GM19239 (cell line): ENCODE measurements at places on chromosomes 16 and 17.

- DNase-seq = no peak
These were observed 16.7 kb downstream of the MMP28 start for GRCh38 chr17:35778641-35779196.

GRCh38 chr17:77332034-77332971, 191.5 kb downstream of the SEC14L1 start:
- no peak for DNase-seq

DNA sequence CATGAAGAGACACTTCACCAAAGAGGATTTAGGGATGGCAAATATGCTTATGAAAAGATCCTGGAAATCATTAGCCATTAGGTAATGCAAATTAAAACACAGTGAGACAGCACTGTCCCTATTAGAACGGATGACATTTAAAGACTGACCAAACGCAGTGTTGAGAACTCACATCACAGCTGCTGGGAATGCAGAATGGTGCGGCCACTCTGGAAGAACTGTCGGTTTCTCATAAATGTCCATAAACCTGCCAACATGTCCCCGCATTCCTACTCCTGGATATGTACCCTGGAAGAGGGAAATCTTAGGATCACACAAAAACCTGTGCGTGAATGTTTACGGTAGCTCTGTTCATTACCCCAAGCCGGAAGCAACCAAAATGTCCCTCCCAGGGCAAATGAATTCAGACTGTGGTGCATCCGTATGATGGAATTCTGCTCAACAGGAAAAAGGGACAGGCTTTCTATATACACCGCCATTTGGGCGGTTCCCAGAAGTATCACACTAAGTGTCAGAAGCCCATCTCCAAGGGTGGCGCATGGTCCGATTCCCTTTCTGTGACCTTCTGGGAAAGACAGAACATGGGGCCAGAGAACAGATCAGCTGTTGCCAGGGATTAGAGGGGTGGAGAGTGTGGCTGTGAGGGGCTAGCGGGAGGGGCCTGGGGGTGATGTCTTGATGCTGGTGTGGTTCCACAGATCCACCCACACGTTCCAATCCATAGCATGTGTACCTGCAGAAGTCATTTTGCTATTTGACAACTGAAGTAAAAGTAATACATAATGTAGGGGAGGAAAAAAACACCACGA, 197.2 kb upstream of the CHMP6 start:
- DNase-seq = no peak

DNA sequence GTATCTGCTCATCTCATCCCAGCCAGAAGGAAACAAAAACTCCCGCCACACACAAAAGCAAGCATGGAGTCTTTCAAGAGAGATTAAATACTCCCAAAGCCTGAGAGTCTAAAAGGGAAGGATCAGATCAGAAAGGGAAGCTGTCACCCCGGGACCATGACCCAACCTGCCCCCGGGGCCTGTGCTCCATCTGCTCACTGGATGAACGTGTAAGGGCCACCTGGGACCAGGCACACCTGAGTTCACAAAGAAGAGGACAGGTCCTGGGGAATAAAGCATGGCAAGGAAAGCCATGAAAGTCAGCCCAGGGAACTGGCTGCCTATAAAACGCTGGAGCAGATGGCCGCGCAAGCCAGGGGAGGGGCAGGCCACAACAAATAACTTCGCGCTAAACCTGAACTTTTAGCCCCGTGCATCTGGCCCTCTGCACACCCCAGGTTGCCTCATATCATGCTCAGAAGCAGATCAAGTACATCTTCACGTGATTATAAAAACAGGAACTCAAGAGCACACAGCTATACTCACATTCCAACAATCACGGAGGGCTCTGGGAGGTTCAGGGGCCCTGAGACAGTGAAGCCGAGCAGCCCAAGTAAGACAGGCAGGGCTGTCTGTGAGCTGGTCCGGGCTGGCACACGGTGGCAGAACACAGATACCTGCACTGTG, 3.4 kb downstream of the TMEM11 start:
- DNase-seq = no peak

GRCh38 chr16:10883004-10883403, 6.0 kb downstream of the CIITA start:
- no peak for DNase-seq

GRCh38 chr16:89060207-89060794, 33.4 kb upstream of the ACSF3 start:
- peak; percentile 62 for DNase-seq

GRCh38 chr16:1979271-1980029, 1.8 kb downstream of the NOXO1 start:
- DNase-seq = no peak

DNA sequence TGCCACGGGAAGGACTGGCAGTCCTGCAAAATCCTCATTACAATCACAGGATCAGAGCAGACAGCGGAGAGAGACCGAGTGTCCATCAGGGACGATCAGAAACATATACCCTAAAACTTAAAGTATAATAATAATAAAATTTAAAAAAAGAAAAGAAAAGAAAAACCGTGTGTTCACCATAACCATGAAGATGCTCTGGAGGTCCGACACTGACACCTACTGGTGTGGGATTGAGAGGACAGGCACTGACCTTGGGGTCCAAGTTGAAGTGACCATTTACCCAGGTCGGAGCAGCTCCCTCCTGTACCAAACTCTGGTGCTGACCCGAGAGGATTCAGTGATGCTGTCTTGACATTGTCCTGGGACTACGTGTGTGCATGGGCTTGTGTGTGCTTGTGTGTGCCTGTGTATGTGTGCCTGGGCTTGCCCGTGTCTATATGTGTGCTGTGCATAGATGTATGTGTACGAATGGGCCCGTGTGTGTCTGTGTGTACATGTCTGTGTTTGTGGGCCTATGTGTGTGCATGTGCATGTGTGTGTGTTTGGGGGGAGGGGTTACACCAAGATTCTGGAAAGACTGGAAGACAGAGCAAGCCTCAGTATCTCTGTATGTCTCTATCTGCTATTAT, 10.0 kb upstream of the CD300LD start:
- DNase-seq = peak; percentile 40

DNA sequence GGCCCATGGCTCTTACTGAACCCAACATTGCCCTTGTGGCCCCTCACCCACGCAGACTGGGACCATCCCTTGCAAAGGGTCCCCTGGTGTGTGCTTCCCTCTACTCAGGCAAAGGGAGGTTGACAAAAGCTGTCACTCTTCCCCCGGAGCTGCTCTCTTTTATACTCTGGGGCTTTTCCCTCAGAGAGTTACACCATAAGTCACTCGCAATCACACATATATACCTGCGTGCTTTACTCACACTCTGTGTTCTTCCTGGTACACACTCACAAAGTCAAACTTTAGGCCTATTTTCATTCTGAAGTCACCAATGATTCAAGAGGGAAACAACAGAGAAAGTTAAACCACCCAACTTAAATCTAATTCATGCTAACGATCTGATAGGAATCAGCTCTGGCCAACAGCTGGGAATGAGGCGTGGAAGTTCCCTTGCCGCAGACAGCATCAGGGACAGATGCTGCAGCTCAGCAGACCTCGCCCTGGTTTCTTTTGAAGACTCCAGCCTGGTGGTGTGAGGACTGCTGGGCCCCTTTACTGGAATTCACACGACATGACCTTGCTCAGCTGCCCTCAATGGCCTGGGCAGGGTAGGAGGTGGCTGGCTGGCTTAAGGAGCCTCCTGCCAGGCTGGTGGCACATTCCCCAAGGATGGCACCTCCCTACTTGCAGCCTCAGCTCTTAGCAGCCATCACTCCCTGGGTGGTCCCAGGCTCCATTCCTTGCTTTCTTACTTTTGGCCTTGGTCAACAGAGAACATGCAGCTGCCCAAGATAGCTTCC, 27.3 kb downstream of the HIC1 start:
- no peak for DNase-seq

DNA sequence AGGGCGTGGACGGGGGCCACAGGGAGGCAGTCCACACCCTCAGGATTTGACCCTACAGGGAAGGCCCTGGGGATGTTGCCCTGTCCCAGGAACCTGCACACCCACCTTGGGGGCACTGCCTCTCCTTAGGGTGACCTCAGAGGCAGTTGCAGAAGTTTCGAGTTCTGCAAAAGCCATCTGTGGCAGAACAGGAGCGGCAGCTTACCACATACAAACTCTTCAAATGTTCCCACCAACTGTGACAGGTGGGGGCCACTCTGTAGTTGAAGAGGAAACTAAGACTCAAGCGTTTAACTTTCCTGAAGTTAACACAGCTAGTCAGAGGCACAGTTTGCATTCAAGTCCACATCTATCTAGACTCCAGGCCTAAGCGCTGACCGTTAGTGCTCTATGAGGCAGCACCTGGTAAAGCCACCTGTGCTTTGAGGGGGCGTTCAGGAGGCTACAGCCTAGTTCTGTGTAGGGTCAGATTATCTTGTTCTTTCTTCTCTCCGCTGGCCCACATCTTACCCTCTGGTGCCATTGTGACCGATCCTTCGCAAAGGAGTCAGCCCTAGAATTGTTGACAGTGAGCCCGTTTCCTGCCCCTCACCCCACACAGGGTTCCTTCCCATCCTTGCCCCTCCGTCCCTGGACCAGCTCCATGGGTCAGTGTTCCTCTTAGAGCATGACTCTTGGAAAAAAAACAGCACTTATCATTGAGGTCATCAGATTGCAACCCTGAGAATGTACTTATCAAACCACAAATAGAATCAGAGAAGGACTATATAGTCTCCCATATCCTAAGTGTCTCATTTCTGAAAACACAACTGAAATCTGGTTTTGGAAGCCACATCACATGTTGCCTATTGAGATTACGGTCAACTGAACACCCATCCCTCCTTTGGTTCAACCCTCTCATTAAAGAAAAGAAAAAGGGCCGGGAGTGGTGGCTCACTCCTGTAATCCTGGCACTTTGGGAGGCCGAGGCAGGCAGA, 45.4 kb downstream of the CDH1 start:
- DNase-seq = no peak

DNA sequence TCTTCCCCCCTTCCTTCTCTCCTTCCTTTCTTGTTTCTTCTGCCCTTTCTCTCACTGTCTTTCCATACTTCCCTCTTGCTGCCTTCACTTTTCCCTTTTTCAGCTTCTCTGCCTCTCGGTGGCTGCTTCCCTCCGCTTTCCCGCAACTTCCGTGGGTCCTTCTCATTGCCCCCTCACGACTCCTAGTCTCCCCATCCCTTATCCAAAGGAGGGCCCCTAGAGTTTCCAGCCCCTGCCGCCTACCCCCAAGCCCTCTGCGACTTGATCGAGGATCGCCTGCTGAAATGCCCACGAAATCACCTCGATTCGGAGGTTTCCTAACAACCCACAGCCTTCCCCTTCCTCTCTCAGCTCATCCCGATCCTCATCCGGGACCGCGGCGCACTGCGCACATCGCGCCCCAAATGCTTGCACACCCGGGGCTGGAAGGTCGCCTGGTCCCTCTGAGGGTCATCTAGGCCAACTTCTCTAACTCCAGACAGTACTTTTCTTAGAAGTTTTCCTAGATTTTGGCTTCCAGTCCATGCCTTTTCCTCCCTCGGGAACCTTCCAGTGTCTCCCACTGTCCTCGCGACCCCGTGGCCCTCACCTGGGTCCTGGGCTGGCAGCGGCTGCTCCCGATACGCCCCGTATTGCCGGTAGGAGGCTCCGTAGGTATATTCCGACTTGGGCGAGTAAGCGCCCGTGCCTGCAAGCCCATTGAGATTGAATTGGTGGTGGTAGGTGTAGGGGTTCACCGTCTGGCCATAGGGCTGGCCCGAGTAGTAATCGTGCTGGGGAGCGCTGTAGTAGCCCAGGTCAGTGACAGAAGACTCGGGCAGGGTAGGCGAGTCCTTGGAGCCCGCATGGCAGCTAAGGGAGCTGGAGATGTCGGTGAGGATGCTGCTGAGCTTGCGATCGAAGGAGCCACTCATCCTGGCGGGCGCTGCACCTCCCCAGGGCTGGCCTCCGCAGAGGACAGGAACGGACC, 654 bp downstream of the DLX3 start:
- no peak for DNase-seq

GRCh38 chr16:57680842-57681375, 12.8 kb downstream of the ADGRG3 start:
- DNase-seq = no peak

GRCh38 chr17:21252289-21252795, 868 bp downstream of the NATD1 start:
- DNase-seq = no peak

GRCh38 chr17:19759568-19760549, 11.8 kb upstream of the ALDH3A1 start:
- DNase-seq = no peak

DNA sequence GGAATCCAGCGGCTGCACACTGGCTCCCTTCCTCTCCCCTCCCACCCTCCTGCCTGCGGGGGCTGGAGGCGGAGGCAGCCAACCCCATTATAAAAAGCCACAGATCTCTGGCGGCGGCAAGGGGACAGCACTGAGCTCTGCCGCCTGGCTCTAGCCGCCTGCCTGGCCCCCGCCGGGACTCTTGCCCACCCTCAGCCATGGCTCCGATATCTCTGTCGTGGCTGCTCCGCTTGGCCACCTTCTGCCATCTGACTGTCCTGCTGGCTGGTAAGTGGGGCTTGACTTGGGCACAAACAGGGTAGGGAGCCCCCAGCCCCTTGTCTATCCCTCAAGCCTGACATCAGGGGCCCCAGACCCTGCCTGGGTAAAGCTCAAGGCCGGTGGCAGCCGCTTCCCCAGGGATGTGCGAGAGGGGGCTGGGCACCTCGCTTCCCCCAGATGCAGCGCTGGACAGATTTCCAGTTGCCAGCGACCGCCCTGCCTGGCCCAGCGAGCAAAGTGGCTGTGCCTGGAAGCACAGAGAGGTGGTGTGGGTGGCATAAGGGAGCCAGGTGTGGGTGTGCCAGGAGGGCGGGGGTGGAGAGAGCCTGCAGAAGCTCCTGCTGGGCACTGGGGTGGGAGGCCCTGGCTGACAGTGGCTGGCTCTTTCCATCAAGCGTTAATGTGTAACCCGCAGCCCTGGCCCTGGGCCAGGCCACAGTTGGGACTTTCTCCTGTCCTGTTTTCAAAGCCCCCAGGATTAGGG, at the start of gene CX3CL1:
TSS of gene CX3CL1 (plus strand) at position 119 of the 745 bp plus-strand sequence. CDS start at position 198, 79 bp downstream.
- DNase-seq = no peak

GRCh38 chr17:78325076-78325687, 34.7 kb downstream of the SOCS3 start:
- DNase-seq = no peak

DNA sequence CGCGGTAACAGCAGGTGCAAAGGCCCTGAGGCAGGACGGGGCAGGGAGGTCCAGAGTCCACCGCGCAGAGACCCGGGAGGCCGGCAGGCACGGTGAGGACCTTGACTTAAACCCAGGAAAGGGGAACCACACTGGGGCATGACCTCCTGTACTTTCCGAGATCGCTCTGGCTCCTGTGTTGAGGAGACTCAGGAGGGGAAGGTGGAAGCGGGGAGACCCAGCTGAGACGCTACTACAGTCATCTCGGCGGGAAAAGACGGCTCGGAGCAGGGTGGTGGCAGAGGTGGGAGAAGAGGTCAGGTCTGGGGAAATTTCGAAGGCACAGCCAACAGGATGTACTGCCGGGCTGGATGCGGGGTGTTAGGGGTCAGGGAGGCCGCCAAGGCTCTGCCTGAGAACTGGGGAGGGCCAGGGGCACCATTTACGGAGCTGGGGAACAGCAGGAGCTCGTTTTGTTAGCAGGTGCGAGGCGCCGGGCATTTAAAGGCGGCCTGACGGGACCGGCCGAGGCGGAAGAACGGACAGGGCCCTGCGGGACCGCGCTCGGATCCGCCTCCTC, 22.3 kb downstream of the NPTX1 start:
- DNase-seq = no peak

GRCh38 chr16:65034915-65035314, 86.9 kb downstream of the CDH11 start:
- no peak for DNase-seq

GRCh38 chr16:19599968-19600716, 44.6 kb downstream of the VPS35L start:
- DNase-seq = no peak
